ENCODE measurements at places on chromosomes 12 and 14.

DNA sequence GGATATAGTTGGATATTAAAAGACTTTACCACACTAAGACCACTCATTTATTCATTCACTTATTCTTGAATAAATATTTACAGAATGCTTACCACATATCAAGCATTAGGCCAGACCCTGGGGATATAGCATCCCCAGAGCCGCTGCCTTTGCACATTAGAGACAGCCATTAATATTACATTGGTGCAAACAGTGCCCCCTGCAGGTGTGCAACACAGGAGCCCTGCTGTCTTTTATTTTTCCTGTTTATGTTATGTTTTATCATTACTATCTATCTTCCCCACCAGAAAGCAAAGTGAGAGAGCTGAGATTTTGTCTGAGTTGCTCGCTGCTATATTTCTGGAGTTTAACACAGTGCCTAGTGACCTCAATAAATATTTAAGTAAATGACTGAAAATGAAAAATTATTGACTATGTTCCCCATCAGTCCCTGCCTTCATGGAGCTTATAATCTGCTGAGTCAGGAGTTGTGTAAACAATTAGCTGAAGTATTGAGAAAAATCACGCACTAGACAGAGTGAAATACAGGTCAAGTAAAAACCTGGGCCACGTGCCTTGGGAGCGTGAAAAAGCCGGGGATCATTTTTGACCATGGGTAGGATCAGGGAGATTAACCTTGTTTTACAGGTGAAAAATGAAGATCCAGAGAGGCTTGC, 301.6 kb downstream of the PCNX1 start:
- DNase-seq: no peak

DNA sequence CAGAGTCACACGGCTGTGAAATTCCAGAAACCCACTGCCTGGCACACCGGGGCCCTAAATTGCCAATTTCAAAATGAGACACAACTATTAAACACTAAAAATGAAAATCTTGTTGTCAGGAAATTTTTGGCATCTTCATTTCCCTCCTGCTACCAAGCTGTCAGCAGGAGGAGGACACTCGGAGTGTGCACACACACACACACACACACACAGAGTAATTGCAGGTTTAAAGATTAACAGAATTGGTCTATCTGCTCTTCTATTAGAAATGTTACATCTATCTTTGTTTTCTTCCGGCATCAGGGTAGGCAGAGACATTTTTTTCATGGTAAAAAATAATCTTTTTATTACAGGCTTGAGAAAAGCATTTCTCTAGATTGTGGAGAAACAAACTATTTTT, 314.2 kb downstream of the EGLN3 start:
- no peak for DNase-seq

- no peak for DNase-seq
These were observed 13.5 kb upstream of the FAM234B start for GRCh38 chr12:13030541-13031291.

DNA sequence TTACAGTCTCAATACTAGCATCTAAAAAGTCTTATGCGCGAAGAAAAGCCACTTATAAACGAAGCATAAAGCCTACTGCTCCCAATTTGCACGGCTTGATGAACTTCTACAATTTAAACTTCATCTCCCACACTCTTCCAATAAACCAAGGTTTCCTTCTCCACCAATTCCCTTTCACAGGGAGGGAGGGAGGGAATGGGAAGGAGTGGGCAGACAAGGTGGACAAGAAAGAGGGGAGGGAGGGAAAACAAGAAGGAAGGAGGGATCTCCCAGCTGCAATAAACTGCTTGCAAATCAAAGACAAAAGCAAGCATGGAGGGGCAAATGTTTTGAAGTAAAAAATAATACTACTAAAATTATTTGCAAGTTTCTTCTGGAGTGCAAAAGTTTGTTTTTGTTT, 64.5 kb downstream of the MED13L start:
- no peak for DNase-seq

DNA sequence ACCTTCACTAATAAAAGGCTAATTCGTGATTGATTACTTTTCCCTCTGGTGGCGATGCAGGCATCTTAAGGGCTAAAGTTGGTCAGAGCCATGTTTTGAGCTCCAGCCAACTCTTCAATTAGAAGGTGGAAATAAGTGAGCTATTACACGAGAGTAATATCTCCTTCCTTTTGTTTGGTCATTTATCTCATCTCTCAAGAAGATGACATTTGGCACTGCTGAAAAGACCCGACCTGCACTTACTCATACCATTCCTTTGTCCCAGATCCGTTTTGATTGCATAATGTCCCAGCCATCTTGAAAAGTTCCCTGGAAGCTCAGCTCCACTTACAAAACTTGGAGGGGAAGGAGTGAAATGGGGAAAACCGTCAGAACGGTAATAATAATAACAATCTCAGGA, 316.2 kb downstream of the VRK1 start:
- no peak for DNase-seq

DNA sequence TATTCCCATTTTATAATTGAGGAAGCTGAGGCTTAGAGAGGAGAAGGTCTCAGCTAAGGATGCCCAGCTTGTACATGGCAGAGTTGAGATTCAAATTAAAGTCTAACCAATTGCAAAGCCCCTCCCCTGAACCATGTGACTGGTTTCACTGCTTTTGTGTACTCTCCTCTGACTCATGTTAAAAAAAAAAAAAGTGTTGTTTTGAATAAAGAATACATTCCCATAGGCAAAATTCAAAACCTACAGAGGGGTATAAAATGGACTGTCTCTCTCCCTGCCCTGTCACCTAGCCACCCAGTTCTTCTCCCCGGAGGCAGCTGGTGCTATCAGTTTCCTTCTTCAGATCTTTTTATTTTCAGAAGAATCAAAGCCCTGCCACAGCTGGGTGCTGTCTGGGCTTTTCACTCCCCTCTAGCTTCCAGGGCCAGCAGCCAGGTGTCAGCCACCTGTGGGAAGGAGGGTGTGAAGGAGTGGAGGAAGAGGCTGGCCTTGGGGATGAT, 5.4 kb downstream of the PSMD9 start:
- DNase-seq: no peak

Measured in glomerular endothelial cell (primary cell).